8988T (cell line): ENCODE measurements at places on chromosomes 12 and 14.

DNA sequence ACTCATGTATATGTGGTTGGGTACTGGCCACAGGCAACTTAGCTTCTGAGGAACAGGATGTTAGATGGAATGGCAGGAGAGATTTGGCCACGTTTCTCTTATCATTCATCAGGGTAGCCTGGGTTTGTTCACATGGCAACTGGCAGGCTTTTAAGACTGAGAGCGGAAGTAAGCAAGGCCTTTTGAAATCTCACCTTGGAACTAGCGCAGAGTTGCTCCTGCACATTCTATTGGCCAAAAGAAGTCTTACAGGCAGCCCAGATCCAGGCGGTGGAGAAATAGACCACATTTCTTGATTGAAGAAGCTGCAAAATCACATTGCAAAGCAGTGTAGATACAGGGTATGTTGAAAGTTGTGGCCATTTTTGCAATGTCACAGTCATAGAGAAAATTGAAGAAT is 3.7 kb downstream of the CLEC4A start:
- no peak for DNase-seq

- no peak for DNase-seq
Observed at GRCh38 chr14:54000341-54000811, 43.8 kb upstream of the BMP4 start.

DNA sequence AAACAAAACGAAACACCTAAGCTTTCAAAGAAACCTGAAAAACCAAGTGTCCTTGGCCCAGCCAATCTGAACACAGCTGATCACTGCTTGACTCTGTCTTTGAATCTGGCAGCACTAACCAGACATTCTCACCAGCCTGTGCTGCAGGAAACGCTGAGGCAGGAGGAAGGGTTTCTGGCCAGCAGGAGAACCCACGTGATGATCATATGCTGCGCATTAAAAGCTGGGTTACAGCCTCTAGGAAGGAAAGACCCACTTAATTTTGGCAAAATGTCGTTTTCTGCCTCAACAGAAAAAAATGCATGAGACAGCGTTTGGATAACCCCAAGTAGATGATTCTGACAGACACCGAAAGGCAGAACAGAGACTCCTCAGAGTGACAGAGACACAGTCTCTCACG is 9.8 kb downstream of the APPL2 start:
- no peak for DNase-seq

DNA sequence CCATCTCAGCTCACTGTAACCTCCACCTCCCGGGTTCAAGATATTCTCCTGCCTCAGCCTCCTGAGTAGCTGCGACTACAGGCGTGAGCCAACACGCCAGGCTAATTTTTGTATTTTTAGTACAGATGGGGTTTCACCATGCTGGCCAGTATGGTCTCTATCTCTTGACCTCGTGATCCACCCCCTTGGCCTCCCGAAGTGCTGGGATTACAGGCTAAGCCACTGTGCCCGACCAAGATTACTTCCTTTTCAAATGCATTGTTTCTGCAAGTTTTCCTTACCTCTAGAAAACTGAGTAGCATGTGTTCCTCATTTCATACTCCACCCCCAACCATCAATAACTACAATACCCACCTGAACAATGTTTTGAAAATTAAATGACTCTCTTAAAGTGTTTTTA is 13.1 kb downstream of the ARF6 start:
- no peak for DNase-seq
